Osteoblast (primary cell): ENCODE measurements at places on chromosomes 13 and 19. TPM values are rescaled to one million over a fixed set of nuclear protein-coding genes. Genes with fewer than 3 reads are reported as not detected.

Gene KLK4
- total RNA-seq: 0.29 TPM in 1 of 2 replicates, not detected in the other

Gene TUBA3C
- total RNA-seq: not detected in 2 replicates

Gene C5AR2
- 2.5 and 3.5 TPM in 2 replicates for total RNA-seq

Gene GPC6
- 77.8 and 98.1 TPM in 2 replicates for total RNA-seq

Gene ZNF285
- 5.3 and 5.8 TPM in 2 replicates for total RNA-seq

Gene VSTM2B
- total RNA-seq: not detected in 2 replicates

Gene NPAS1
- 0.72 and 1.2 TPM in 2 replicates for total RNA-seq

Gene ZNF14
- 6.5 and 7.4 TPM in 2 replicates for total RNA-seq

Gene PPM1N
- 0.29 and 0.36 TPM in 2 replicates for total RNA-seq

Gene SWSAP1
- total RNA-seq: 0.72 and 0.88 TPM in 2 replicates
